RPMI8226 (cell line): ENCODE measurements at places on chromosomes 7 and 10.

DNA sequence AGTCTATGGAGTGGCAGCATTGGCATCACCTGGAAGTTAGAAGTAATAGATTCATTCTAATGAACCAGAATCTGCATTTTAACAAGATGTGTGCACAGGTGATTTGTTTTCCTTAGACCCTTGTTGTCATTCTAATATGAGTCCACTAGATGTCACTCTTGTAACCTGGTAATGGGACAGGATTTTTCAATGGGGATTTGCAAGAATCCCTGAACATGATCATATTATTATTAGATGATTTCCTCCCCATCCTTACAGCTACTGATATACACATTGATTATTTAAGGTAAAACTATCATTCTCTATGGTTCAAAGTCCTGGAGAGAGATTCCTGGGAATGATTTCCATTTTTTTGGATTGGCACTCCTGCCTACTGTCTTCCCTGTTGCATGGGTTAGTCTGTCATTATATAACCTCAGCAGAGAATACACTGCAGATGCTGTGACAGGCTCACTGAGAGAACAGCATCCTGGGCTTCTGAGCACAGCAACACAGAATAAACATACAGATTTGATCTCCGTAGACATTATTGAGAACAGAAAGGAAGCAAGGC lies 194.9 kb downstream of the SUGCT start:
- DNase-seq, result peak; percentile 41

GRCh38 chr10:106384496-106384895 lies 780.0 kb downstream of the SORCS1 start:
- no peak for DNase-seq

GRCh38 chr7:117683430-117684175 lies 189.6 kb downstream of the CTTNBP2 start:
- no peak for DNase-seq

DNA sequence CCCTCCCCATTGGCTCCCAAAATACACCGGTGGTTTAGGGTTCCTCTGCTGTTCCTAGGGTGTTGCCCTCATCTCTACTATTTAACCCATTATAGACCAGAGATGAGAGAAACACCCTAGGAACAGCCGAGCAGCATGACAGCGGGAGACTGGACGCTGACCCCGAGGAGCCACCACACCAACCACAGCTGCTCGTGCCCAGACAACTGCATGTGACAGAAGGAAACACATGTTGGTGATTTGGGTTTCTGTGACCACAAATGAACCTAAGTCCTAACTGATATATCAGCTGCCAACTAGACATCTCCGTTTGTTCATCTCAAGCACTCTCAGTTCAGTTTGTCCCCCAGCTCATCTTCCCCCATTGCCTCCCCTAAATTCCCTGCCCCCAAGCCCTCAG lies 13.4 kb downstream of the CFAP43 start:
- no peak for DNase-seq

DNA sequence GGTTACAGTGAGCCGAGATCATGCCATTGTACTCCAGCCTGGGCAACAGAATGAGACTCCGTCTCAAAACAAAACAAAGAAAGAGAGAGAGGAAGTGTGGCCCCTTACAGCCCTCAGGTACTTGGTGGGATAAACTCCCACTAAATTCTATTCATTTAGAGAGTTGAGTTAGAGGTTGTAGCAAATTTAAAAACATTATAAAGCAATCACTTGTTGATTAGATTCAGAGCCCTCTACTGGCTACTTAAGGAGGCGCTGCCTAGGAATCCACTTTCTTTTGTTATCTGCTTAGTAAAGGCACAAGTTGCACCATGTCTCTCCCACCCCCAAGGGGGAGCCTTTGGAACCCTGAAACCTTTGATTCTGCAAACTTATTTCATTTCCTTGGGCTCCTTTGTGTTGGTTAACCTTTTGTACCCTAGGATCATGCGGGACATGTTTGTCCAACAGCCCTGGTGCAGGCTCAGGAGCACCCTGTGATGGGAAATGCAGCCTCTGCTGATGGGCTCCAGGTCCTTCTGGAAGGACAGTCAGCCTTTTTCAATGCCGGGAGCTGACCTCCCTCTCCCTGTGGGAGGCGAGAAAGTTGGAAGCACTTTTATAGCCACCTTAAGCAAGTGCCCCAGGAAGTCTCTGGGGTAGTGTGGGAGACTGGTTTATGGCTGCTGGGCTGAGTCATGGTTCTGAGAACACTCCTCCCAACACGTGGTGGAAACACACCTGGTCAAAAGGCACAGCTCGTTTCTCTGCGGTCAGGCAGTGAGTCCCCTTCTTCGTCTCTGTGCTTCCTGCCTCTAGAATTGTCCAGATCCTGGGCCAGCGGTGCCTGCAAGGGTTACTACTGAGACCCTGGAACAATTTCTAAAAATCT lies 2.3 kb downstream of the HKDC1 start:
- DNase-seq, result peak; percentile 88

DNA sequence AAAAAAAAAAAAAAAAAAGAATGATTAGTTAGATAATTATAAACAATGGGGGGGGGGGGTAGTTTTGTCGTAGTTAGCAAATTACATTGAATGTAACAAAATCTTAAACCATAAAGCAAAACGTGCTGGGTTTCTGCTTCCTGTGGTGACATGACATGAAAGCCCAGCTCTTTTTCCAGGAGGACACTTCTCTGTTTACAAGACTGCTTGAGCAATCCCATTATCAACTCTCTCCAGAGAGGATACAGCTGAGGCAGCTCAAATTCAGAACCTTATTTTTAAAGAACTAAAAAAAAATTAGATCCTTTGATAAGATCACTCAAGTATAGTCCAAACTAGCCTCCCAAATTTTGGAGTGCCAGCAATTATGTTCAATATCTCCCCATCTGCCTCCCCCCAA lies 58.6 kb downstream of the ADRB1 start:
- DNase-seq, result no peak

GRCh38 chr10:92438220-92438619 lies 135.7 kb downstream of the IDE start:
- no peak for DNase-seq

- DNase-seq, result peak; percentile 28
These were observed 5.1 kb downstream of the PRLHR start for GRCh38 chr10:118590334-118590733.

DNA sequence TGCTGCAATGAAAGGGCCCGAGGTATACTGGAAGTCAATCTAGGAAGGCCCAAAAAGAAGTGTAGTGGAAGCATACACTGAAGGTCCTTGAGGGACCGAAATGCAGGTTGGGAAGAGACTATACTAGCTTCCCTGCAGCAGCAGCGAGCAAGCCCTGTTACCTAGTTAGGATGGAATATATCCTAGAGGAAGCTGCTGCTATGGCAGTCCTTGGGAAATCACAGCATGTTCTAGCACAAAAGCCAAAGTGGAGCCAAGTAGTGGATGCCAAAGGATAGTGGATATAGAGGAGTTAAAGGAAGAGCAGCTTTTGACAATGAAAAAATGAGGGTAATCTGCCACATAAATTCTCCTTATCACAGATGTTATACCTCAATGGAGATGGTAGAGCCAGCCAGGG lies 123.8 kb upstream of the STARD3NL start:
- DNase-seq, result no peak

DNA sequence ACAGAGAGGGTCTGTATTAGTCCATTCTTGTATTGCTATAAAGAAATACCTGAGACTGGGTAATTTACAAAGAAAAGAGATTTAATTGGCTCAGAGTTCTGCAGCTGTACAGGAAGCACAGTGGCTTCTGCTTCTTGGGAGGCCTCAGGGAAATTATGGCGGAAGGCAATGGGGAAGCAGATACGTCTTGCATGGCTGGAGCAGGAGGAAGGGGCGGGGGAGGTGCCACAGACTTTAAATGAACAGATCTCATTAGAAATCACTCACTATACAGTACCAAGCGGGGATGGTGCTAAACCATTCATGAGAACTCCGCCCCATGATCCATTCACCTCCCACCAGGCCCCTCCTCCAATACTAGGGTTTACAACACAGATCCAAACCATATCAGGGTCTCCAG lies 3.7 kb upstream of the CALU start:
- DNase-seq, result no peak

DNA sequence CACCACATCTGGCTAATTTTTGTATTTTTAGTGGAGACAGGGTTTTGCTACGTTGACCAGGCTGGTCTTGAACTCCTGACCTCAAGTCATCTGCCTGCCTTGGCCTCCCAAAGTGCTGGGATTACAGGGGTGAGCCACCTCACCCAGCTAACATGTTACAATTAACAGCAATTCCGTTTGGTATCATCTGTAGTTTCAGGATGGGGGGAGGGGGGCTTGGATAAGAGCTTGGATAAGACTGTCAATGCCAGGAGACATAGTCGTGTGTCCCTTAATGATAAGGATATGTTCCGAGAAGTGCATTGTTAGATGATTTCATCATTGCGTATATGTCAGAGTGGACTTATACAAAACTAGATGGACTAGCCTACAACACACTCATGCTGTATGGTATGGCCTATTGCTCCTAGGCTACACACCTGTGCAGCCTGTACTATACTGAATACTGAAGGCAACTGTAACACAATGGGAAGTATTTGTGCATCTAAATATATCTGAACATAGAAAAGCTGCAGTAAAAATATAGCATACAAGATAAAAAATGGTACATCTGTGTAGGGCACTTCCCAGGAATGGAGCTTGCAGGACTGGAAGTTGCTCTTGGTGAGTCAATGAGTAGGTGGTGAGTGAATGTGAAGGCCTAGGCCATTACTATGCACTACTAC lies 103.9 kb upstream of the TNS3 start:
- DNase-seq, result no peak

DNA sequence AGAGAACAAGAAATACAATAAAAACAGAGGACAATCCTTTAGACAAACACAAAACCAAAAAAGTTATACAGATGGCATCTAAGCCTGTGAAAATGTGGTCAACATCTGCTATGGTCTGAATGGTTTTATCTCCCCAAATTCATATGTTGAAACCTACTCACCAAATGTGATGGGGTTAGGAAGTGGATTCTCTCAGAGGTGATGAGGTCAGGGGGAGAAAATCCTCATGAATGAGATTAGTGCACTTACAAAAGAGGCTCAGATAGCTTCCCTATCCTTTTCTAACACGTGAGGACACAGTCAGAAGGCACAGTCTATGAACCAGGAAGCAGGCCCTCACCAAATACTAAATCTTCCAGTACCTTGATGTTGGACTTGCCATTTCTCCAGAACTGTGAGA lies 147.8 kb upstream of the GPR22 start:
- DNase-seq, result no peak

DNA sequence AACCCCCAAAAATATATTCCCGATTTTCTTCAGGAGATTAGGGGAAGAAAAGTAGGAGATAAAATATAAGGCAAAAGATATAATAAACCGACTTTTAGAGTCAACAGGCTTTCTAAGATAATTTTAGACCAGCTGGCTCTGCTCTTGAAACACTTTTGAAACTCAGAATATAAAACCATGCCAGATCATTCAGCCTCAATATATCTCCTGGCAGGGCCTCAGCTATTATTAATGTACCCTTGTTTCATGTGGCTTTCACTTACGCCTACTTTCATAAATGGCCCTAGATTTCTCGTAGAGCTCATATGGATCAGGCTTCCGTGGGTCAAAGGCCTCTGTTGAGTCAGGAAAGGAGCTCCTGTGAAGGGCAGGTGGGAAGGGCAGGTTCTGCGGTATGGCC lies 396.0 kb downstream of the PHTF2 start:
- no peak for DNase-seq

DNA sequence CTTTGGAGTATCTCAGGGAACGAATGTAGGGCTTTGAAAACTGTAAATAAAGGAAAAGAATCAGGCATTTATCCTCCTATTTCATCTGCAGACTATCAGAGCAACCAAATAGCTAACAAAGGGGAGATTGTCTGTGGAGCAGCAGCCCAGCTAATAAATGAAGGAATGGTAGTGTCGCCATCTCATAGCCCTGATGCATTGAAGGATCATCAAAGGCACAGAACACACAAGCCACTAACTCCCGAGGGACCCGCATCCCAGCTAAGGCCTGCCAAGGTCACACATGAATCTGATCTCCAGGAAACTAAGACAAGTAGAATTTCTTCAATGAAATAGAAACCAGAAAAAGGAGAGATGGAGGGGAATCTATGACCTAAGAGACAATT lies 38.2 kb downstream of the CALML5 start:
- no peak for DNase-seq

GRCh38 chr7:149443523-149443922 lies 17.3 kb downstream of the ZNF777 start:
- DNase-seq, result no peak

- no peak for DNase-seq
These were observed 47.7 kb downstream of the MINPP1 start for GRCh38 chr10:87552248-87552929.

DNA sequence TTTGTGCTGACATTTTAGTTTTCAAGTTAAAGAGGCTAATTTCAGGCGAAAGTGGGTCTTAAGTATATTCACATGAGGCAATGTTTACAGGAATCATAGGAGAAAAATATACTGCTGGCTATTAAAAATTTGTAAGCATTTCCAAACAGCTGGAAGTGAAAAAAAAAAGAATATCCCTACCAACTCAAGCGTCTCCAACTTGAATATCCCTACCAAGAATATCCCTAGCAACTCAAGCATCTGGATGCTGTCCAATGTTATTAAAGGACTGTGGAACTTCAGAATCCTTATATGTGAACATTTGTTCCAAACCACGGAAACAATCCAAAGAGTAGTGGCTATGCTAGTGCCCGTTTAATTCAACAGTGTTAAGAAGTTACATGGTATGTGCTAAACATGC lies 1303.0 kb downstream of the GATA3 start:
- DNase-seq, result no peak

- no peak for DNase-seq
These were observed 56.0 kb downstream of the MKLN1 start for GRCh38 chr7:131383417-131384285.

- DNase-seq, result no peak
These were observed 563.6 kb downstream of the SUGCT start for GRCh38 chr7:40698214-40698920.

DNA sequence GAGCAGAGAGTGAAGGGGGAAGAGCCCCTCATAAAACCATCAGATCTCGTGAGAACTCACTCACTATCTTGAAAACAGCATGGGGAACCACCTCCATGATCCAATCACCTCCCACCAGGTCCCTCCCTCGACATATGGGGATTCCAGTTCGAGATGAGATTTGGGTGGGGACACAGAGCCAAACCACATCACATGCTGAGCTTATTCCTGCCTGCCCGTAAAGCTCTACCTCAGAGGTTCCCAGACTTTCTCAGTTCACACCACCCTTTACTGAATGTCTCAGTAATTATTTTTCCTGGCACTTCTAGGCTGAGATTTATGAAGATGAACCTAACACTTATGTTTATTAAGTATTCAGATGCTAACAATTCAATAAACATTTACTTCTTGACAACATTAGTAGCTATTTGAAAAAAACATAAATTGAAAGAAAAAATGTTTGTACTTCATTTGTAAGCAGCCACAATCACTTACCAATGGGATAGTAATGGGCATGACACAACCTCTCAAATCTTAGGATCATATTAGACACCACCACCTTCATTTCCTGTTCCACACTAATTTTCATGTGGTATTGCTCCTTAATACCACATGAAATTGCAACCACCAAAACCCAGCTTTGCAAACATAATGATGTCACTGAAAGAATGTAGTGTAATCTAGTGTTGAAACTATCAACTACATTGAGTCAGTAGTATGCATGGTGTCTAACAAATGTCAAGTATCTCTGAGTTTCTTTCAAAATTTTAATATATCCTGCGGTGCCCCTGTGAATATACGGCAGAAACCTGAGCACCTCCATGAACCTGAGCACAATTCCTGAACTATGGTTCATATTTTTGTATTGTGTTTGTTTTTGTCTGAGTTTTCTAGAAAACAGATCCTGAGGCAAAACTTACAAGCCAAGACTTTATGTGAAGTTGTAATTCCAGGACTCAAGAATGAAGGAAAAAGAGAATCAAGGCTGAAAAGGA lies 4.5 kb upstream of the DGKI start:
- DNase-seq, result no peak

GRCh38 chr7:46557295-46557711 lies 636.2 kb upstream of the IGFBP3 start:
- no peak for DNase-seq
